ENCODE measurements at places on chromosomes 1 and 21.

DNA sequence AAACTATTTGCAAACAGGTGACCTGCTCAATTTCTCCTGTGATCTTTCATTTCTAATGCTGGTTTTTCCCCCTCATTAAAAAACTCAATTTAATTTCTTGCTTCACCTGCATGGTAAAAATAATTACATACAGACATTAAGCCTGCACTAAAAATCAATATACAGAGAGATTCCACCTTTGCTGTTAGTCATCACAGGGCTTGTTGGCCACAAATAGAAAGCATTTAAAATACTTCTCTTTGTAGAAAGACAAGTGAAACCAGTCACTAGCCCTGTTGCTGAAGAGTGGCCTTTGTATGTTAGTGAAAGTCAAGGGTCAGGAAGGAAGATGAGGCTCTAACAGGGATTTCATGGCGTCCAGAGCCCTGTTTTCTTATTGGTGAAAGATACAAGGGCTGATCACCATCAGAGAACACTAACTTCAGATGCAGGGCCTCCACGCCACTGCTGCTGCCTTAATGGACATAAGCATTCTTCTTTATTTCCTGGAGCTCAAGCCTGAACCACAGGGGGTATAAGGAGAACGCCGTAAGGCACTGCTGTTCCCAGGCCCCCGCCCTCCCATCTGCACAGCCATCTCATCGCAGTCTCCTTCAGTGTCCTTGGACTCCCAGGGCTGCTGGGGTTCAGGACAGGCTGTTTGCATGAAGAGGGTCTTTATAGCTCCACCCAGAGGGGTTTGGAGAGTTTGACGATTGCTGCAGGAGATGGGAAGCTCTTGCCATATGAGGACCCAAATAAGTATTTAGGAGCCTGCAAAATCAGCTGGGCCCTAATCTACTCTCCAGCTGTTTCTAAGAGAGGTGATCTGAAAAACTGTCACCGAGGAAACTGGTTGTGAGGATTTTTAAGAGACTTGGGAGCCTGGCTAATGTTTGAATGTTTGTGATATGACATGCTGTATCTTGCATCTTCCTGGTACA is 117.3 kb upstream of the IRF2BP2 start:
- DNase-seq = no peak

GRCh38 chr1:94358630-94359599 is 59.3 kb upstream of the ABCD3 start:
- DNase-seq = no peak

GRCh38 chr1:25427696-25428095 is 3.0 kb upstream of the MACO1 start:
- no peak for DNase-seq

DNA sequence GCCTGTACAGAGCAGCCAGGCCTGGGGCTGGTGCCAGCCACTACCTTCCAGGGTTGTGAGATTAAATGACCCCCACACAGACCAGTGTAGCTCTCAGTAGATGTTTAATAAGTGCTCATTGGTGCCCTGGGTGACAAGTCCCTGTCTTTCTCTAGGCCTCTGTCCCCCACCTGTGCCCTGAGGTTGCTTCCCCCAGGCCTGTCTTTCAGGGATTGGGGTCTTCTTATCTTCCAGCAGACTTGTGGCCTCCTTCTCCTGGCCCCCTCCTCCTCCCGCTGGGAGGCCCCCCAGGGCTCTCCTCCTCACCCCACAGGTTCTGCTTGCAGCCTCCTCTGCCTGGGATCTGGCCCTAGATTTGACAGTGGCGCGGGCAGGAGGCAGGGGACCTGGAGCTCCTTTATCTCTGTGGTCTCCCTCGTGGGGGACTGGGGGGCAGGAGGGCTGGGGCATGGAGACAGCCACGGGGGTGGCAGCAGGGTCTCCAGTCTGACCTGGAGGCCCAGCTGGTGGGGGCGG is 40.3 kb downstream of the EPHA2 start:
- no peak for DNase-seq

DNA sequence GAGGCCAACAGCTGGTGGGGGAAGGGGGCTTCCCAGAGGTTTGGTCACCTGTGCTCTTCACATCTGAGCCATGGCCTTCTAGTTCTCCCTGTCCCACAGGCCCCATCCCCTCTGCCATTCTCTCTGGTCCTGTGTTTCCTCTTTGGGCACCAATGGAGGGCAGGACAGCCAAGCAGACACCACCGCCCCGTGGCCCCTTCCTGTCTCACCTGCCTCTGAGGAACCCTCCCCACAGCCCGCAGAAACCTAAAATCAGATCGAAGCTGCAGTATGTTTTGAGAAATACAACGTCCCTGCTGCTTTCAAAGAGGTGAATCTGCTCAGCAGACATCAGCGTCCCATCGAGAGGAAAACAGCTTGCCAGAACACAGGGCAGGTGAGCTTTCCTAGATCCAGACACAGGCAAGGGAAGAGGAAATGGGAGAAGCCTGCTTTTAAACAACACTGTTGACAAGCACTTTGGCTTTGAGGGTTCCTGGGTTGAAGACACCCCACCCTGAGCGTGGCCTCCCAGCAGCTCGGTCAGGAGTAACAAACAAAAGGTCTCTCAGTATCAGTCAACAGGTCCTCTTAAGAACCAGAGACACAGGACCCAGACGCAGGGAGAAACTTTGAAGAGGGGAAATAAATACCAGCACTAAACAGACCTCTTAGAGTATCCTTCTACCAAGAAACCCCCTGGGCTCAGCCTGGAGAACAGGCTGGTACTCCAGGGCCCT is 2.3 kb downstream of the PANK4 start:
- no peak for DNase-seq
